Activated CD4-positive, alpha-beta T cell treated with anti-CD3 and anti-CD28 coated beads for 48 hours (primary cell): ENCODE measurements at places on chromosomes 4 and X.

GRCh38 chr4:135277068-135277979, 1075.7 kb upstream of the PABPC4L start:
- DNase-seq: no peak

DNA sequence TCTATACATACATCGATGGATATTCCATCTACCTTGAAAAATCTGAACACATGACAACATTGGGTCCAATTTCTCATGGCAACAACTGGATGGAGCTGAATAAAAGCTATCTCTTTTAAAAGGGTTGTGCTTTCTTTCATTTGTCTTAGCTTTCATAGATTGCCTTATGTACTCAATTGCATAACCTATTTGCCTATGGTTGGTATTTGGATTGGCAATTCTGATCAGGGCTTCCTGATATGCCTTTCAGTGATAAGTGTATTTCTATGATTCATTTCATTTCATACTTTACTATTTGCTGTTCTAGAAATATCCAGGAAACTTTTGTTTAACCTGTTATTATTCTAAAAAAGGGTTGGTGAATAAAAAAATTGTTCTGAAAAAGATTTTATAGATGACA, 509.9 kb downstream of the GRXCR1 start:
- DNase-seq: no peak

- no peak for DNase-seq
Measured at GRCh38 chrX:471281-471680, 84.6 kb upstream of the PPP2R3B start.

GRCh38 chr4:93684571-93684970, 144.0 kb upstream of the ATOH1 start:
- no peak for DNase-seq

- DNase-seq: no peak
Measured at GRCh38 chr4:95531141-95531540, 17.6 kb downstream of the UNC5C start.

GRCh38 chrX:44106864-44107263, 133.7 kb upstream of the NDP start:
- DNase-seq: no peak

GRCh38 chr4:102061133-102061532, 270.6 kb downstream of the BANK1 start:
- DNase-seq: no peak

DNA sequence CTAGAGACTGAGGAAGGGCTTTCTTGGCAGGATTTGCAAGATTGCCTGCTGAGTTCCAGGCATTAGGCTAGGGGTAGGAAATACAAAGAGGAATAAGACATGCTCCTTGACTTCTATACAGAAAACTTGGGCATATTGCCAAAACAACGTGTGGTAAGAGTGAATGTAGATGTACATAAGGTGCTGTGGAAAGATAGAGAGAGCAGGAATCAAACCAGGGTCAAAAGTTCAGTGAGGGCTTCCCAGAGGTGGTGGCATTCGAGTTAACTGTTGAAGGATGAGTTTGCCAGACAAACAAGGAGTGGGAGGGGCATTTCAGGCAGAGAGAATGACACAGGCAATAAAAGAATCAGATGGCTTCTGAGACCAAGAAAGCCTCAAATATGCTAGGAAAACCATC, 187.9 kb downstream of the KDR start:
- DNase-seq: no peak

GRCh38 chr4:53450773-53451172, 73.3 kb downstream of the FIP1L1 start:
- DNase-seq: no peak

- peak; percentile 83 for DNase-seq
Measured at GRCh38 chr4:110193822-110194761, 4.3 kb downstream of the ELOVL6 start.

DNA sequence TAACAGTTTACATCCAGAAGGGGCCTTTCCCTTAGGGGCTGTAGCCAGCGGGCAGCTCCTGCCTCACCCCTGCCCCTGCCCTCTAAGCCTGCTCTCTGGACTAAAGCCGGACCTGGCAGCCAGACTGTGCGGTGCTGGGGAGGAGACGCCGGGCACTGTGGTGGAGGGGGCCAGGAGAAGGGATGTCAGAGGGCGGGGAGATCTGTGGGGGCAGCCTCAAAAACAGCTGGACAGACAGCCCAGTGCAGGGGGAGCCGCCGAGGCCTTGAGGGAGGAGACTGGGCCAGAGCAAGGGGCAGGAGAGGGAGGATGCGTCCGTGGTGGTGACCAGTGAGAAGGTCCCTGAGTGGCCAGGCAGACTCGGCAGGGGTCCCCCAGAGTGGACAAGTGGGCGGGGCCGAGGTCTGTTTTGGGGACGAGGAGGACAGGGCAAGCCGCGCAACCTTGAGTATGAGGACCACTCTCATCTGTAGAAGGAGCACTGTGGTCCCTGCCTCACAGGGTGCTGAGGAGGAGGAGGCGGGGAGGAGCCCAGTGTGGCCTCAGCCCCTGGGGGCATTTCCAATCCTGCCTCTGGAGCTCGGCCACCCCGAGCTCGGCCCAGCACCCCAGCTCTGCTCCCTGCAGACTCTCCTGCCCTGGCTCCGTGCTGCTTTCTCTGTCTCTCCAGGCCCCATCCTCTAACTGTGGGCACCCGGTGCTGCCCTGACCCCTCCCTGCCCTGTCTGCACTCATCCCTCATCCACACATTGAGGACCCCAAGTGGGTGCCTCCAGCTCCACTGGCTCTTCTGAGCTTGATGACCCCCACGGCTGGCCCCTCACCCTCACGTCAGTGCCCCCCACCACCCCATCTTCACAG, 59.2 kb upstream of the NKX1-1 start:
- DNase-seq: no peak

- DNase-seq: no peak
Measured at GRCh38 chrX:40062525-40063155, 35.1 kb downstream of the BCOR start.

DNA sequence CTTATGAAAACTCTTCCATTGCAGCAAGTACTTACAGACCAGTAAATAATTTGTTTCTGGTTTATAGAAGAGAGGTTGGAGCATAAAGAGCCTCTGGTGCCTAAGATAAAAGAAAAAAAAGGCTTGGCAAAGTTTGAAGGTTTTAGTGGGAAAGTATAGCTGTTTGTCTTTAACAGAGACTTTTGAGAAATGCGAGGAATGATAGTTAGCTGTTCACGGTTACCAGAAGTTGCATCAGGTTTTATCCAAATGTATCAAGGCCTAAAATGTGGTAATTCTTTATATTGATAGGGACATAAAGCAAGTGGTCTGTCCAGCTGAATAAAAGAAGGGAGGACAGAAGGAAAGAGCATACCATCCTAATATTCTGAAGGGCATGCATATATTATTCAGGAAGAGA, 29.3 kb downstream of the RAP1GDS1 start:
- no peak for DNase-seq

GRCh38 chr4:185117300-185117934, 25.6 kb upstream of the SLC25A4 start:
- no peak for DNase-seq

DNA sequence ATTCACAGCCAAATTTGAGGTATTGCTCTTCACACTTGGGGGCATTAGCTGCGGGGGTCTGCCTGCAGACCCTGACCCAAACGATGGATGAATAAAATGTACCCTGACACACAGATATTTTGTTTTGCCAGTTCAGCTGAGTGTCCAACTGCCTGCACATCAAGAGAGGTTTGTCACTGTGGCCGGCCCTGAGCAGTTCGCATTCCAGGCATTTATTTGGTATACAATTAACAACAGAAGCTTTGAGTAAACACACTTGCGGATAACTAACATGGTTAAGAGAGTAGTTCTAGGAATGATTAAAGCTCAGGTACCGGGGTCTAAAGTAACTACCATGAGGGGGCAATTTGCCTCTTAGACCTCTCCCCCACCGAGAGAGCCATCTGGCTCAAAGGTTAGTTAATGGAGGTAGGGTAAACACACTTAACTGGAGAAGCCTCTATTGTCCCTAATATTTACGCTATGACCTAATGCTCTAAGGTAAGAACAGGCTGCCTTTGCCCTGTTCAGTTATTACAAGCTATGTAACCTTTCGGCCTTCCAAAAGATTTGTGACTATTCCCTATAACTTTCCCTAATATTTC, 162.0 kb downstream of the SNCA start:
- no peak for DNase-seq

DNA sequence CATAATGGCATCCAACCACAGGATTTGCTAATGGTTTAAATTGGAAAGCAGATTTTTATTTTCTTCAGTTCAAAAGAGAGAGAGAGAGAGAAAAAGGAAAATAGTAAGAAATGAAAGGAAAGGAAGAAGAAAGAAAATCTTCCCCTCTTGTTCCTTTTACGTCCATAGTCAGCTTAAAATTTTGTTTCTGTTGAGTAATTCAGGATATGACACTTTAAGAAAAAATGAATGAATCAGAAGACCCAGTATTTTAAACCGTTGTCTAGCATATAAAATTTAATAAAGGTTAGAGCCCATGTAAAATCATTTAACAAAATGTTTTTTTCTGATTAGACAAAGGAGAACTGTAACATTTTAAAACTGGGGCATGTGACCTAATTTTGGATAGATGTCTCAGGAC, 391.8 kb upstream of the EPHA5 start:
- DNase-seq: no peak

DNA sequence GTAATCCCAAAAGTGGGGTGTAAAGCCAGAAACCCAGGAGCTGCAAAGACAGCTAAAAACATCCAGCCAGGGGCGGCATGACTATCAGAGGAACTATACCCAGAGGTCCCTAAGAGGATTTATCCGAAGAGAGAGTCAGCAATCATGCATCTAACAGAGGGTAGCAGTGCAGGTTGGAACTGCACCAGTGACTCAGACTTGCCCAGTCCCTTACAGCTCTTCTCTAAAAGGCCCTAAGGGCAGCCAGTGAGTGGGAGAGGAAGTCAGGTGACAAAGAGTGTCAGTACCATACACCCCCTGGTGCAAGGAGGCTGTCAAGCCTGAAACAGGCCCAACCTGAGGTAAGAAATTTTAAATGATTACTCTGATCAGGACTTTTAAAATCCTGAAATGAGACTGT, 88.1 kb downstream of the CAMK2D start:
- peak; percentile 64 for DNase-seq

DNA sequence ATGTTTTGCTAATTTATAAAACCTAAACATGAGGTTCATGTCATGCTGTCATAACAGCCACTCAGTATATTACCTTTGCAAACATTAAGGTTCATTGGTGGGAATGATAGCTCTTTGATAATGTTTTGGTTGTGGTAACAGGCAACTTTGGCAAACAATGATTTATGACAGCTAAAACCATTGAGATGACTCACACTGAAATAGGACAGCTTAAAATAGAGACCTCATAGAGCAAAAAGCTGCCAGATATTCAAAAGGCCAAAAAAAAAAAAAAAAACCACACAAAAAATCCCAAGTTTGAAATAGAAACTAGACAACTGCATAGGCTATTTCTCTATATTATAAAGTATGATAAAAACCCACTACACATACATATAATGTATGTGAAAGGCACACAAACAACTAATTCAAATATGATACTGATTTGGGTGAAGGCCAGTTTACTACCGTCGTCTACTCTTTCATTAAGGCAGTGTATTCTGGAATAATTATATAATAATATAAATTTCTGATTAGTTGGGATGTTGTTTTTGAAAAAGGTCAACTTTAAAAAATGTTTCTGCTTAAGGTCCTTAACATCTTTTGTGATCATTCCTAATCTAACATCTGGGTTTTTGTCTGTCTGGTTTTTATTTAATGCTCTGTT, 646.0 kb upstream of the PITX2 start:
- no peak for DNase-seq

GRCh38 chr4:119231491-119231890, 19.0 kb downstream of the USP53 start:
- DNase-seq: no peak

DNA sequence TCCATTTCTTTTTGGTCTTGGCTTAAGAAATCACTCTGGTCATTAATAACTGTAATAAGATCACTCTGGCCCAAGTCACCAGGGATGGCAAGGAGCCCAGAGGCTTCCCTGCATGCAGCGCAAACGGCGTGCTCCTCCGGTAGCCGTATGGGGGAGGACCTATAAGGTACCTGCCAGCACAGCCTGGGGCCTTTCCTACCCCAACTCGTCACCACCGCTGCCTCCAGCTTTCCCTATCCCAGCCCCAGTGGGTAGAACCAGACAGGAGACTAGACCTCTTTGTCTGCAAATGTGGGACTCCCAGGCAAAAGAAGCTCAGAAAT, 25.9 kb downstream of the HAND2 start:
- no peak for DNase-seq

DNA sequence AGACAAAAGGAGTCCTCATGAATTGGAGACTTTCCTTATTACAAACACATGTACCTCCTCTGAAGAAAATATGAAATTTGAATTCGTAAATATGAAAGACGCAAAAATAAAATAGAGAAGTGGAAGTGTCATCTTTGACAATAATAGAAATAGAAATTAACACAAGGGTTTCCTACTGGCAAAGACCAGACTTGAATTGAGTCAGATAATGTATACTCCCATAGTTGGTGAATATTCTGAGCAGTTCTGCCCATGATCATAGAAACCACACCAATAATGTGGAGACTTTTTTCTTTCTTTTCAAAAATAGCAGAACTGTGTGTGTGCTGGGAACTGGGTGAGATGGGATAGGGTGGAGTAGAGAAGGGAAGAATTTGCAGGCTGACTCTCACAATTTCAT, 277.7 kb upstream of the TET2 start:
- DNase-seq: no peak

DNA sequence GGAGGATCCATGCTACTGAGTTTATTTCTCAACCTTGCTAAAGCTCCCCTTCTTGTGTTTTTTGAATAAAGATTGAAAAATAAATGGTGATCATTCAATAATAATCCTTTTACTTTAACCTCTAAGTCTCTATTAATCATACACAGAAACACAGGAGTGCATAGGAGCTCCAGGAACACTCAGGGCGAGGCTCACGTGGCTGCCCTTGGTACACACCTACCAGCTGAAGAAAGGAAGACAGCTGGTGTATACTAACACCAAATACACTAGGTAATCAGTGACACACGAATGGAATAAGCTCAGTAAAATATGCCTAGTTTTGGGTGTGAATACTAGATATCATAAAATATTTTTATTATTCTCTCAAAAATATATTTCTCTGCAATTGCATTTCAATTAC, 26.2 kb downstream of the CCDC149 start:
- no peak for DNase-seq

- no peak for DNase-seq
Measured at GRCh38 chr4:65825116-65825753, 154.9 kb upstream of the EPHA5 start.

DNA sequence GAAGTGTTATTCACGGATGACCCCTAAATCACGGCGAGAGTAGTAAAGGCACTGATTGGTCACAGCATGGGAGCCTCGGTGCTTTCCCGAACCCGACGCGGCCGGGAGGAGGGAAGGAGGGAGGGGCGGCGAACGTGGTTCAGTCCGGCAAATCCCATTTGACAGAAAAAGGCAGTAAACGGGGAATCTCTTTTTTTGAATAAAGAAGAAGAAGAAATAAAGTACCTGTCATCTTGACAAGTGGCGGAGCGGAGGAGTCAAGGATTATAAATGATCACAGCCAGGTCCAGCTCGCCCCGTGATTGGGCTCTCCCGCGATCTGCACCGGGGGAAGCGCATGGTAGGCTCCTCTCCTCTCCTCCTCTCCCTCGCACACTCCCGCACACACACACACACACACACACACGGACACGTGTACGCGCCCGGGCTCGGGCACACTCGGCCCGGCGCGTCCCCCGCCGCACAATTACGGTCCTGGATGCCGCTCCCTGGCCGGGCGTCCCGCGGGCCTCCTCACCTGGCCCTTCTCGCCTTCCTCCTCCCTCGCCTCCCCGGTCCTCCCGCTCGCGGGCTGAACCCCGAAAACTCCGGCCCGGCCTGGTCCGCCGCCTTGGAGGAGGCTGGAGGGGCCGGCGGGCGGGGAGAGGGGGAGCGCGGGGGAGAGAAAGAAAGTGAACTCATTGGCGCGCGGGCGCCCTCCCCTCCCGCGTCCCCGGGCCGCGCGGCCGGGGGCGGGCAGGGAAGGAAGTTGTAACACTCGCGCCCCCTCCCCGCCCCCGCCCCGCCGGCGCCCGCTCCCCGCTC, 99.2 kb upstream of the TENM3 start:
- DNase-seq: peak; percentile 14
